ENCODE measurements at places on chromosomes 12 and 14.
A peak's percentile ranks its signal among the peaks of the same experiment; 100 is the strongest.

- no peak for DNase-seq
These were observed 212.6 kb upstream of the SLC16A7 start for GRCh38 chr12:59383079-59383822.

- DNase-seq, result no peak
These were observed 80.9 kb upstream of the SLC24A4 start for GRCh38 chr14:92241966-92242595.

DNA sequence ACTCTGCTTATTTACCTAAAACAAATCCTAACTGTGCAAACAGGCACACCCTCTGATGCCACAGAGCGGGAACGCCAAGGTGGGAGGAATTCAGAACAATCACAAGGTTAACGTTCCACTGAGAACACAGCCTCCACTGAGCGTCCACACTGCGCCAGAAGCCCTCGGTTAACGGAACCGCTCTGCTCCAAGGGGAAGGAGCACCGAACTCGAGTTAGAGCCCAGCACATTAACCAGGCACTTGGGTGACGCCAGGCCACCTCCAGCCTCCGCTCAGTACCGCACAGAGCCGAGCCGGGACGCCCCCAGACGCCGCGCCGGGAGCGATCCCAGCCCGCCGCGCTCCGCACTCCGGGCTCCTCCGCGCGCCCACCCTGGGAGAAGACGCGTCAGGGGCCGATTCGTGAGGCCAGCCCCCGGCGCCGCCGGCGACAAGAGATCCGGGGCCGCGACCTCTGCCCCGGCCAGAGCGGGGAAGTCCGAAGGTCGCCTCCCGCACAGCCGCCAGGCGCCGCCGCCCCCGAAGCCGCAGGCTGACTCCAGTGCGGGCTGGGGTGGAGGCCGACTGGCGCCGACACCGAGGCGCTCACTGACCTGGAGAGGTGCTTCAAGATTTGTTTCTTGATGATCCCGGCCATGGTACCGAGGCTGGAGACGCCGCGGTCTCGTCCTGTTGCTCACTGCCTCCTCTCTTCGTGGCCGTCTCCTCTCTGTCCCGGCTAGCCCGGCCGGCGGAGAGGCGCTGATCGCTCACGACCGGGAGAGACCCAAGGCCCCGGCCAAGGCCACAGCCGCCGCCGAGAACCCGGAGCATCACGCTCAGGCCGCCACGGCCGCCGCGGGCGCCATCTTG is 450 bp downstream of the BLTP3B start:
- peak; percentile 27 for DNase-seq

DNA sequence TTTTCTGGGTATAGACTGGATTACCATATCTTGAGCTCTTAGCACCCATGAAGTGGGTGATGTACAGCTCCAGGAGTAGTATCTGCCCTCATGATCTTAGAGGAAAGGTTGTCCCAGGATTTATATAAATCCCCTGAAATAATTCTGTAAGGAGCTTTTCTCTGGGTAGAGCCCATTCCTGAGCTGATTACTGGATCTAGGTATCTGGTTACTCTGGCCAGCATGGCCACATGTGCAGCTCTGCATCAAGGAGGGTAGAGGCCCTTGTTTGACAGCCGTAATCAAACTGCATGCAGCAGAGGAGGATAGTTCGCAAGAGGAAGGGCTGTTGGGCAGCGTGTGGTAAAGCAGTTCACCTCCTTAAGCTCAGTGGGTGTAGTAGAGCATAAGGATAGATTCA is 8.5 kb downstream of the COX14 start:
- DNase-seq, result no peak

- no peak for DNase-seq
These were observed 177.3 kb upstream of the BMP4 start for GRCh38 chr14:54133896-54134295.

DNA sequence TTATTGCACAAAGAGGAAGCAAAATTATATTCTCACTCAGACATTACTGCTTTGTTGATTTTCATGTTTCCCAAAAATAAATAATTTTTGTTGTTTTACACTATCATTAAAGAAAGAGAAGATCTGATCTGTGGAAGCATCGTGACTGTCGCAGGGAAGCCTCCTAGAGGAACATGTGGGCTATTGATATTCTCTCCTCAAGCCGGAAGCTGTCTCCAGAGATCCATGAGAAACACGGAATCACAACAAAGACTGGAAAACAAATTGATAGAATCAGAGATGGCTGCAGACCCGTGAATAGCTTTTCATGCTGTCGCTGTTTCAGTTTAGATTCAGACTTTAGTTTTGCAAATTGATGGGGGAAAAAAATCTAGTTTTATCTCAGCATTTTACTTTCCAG is 235.2 kb upstream of the TMPO start:
- no peak for DNase-seq

DNA sequence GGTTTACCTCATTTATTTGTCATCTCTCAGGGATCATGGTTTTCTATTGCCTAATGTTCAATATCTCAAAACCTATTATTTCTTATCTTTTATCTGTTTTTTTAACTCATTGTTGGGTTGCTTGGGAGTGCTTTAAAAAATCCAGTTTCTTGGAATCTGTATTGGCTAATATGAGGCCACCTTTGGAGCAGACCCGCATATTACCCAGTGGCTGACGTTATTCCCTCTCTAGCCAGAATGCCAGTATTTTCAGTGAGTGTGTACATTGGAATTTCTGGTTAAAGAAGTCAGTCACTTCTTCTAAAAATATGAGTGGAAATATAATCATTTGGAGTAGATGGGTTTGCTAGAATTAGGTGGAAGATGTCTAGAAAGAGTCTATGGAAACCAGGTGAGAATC is 38.3 kb downstream of the PRMT8 start:
- no peak for DNase-seq

DNA sequence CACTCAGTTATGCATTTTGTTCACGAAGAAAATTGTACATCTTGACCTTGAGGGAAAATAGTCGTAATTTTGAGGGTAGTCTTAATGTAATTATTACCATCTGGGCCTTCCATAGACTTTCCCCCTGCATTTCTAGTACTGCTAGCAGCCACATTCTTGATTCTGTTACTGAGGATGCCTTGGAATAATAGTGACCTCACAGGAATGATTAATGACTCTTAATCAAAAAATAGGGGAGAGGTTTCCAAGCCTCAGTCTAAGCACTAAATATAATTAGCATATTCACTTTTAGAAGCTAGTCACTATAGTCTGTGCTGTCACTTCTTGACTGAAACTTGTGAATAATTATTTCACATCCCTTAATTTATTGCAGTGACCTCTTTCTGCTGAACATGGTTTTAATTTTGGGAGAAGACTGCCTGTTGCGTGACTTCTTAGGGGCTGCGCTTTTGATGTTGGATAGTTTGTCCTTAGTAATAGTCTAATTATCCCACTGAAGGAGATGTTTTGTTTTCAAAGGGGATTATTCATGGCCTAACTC is 400.5 kb downstream of the ADAMTS20 start:
- no peak for DNase-seq

DNA sequence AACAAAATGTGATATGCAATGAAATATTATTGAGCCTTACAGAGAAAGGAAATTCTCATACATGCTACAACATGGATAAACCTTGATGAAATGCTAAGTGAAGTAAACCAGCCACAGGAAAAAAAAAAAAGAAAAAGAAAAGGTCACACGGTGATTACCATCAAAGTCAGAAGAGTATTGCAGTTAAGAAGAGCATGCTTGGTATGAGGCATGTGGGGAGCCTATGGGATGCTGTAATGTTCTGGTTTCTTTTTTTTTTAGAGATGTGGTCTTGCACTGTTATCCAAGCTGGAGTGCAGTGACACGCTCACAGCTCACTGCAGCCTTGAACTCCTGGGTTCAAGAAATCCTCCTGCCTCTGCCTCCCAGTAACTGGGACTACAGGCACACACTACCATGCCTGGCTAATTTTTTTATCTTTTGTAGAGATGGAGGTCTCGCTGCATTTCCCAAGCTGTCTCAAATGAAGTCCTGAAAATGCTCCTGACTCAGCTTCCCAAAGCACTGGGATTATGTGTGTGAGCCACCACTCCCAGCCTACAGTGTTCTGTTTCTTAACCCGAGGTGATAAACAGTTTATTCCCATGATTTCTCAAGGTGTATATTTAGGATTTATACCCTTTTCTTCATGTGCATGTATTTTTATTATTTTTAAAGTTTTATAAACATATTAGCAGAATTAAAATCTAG is 96.2 kb downstream of the SEC23A start:
- DNase-seq, result no peak

DNA sequence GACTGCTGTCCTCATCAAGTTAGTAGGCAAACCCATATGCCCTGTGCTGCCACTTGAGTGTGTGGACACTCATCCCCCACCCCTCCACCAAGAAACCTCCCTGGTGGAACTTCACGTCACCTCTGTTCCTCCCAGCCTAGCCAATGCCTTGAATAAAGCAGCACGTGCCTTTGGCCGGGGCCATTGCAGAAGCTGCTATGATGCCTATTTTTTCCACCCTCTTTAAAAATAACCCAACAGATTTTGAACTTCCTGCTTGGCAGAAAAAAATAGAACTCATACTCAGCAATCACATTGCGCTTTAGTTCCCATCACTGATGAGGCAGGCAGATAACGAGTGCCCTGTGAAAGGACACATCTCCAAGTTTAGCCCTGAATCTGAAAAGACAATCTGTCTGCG is 23.1 kb upstream of the PWP1 start:
- no peak for DNase-seq

GRCh38 chr12:112424126-112424525 is 5.4 kb downstream of the PTPN11 start:
- no peak for DNase-seq

DNA sequence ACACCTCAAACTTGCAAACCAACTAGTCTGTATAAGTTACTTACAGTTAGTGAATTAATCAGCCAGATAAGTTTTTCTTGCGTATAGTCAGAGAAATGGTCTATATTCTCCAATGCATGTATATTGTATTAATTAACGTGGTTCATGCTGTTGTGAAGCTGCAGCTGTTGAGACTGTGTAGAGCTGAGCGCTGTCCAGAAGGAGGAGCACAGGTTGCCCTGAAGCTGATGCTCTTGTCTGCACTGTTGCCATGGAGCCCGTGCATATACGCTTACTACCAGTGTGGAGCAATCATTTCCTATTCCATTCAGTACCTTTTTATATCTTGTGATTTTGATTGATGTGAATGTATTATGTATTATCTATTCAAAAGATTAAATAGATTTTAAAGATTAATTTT is 74.3 kb upstream of the ARID2 start:
- DNase-seq, result peak; percentile 55

GRCh38 chr14:102517392-102518062 is 8.0 kb upstream of the ANKRD9 start:
- DNase-seq, result no peak

- no peak for DNase-seq
These were observed 186.6 kb upstream of the RMST start for GRCh38 chr12:97275728-97276590.

- DNase-seq, result peak; percentile 49
These were observed at the start of gene BCL7A for GRCh38 chr12:122021822-122022392. TSS of gene BCL7A (plus strand) at chr12:122021884. CDS start at chr12:122022092, 208 bp downstream.

GRCh38 chr12:203462-204260 is 10.3 kb downstream of the SLC6A12 start:
- no peak for DNase-seq

DNA sequence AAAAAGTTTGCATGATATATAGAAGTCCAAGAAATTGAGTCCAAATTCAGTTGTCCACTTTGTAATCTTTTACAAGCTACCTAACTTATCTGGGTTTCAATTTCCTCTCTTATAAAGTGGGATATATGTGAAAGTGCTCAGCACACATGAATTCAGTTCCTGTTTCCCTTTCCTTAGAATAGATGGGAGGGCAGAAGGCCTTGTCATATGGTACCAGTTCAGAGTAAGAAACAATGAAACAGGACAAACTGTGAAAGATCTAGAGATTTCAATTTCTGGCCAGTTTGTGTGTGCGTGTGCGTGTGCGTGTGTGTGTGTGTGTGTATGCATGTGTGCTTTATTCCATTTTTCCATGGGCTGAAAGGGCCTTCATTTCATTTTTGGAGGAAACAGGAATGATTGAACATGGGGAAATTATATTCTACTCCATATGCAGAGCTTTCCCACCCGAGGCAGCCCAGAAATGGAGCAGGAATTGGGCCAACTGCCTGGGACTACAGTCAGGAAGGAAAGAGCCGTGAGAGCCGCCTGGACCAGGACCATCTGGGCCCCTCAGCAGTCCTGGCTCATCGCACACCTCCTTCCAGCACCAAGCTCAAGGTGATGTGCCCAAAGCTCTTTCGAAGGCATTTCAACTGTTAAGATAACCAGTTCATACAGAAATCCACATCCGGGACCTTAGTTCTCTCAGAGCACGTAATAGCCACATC is 183.2 kb downstream of the EPS8 start:
- no peak for DNase-seq

DNA sequence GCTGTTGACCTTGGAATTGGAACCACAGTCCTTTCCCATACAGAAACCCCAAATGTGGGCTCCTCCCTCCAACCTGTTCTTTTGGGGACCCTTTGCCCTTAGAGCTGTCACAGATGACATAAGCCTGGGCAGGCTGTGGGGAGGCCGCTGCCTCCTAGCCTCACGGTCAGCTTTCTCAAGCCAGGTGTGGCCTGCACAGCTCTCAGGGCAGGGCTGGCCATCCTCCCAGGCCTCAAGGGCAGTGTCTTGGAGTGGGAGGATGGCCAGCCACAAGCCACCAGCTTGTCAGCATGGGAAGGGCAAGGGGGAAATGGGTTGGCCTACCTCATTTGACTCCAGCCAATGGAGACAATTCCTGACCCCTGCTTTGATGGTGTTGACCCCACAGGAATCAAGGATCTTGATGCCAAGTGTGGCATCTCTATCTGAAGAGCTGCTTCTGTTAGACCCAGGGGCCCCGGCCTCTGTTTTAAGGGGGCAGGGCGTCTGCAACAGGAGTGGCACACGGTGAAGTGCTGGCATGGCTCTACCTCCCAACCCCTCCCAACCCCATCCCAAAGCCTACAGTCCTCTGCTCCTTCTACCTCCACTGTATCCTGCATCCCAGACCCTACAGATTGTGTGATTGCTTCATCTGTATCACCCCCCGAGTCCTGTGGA is 11.5 kb downstream of the CBLN3 start:
- no peak for DNase-seq

DNA sequence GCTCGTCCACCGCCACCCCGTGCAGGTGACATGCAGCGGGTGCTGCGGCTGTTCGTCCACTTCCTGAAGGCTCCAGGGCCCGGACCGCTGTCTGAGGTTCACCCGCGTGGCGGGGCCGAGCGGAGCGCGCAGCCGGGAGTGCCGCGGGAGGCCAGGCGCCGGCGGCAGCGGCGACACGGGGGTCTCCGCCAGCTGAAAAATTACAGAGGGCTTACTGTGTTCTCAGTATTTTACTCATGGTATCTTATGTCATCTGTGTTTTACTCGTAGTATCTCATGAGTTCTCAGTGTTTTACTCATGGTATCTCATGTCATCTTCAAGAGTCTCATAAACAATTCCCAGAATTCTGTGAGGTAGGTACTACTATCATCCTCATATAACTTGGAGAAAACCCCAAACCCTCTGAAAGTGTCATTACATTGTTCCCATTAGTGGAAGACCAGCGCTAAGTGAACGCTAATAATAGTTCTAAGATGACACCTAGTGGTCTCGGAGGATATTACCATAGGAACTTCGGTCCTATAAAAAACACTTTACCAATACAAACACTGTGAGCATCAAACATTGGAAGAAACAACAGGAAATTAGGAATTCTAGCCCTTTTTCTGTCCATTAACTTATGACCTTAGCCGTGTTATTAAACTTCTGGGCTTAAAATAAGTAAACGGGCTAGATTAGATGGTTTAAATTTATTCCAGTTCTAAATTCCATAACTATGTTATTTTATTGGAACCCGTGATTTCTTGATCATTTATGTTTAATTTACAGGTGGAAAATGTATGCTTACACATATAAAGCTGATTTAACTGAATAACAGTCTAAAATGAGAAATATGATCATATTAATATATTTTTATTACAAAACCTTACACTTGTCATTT is 32.4 kb downstream of the AK7 start:
- DNase-seq, result no peak

All from activated T-cell treated with anti-CD3 and anti-CD28 coated beads, Interleukin-2, amount 50 U/mL, for 4 hours (primary cell).